ENCODE measurements at places on chromosomes 4 and X.
A peak's percentile ranks its signal among the peaks of the same experiment; 100 is the strongest.

- DNase-seq: no peak
Observed at GRCh38 chr4:121096629-121097028, 24.3 kb upstream of the NDNF start.

DNA sequence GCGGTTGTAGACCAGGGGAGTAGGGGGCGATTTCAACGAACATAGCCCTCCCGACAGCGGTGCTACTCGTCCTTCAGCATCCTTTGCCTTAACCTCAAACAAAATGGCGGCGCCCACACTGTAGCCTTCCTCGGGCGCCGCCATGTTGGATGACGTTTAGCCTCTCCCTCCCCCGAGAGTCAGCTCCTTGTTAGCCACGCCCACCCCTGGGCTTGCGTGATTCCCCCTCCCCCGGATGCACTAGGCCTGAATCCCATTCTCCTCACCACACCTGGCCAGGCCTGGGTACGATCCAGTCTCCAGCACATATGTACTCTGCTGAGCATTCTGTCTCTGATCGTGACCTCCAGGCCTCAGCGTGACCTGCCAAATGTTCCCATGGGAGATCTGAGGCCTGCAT is 49.0 kb upstream of the ZNF157 start:
- DNase-seq: no peak

DNA sequence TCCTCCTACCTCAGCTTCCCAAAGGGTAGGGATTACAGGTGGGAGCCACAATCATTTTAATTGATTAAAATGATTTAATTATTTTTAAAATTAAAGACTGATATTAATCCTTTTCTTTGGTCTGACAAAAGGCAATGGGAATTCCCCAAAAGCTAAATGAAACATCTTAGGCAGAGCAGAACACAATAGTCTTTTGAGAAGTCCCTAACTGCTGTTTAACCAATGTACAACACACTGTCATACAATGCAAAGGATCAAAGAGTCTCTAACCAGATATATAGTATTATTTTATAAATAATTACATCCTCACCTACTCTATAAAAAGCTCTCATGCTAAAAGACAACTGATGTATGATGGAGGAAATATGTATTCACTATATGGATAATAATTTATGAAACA is 47.0 kb downstream of the THAP9 start:
- DNase-seq: no peak

GRCh38 chr4:7444314-7444713 is 9.6 kb upstream of the PSAPL1 start:
- no peak for DNase-seq

DNA sequence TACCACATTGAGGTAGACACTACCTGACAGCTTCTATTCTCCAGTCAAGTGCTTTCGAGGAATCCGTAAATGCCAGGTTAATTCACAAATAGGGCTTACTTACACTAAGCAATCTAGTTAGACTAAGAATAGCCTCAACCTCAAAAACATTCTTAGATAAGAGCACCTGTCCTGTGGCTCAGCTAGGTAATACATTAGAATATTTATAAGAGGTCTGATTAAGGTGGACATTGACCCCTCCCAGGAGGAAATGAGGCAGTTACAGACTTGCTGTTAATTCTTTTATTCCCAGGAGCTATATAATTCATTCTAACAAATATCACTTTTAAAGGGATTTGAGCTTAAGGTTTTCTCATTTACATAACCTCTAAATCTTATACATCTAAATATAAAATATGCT is 758.1 kb downstream of the GRID2 start:
- no peak for DNase-seq

DNA sequence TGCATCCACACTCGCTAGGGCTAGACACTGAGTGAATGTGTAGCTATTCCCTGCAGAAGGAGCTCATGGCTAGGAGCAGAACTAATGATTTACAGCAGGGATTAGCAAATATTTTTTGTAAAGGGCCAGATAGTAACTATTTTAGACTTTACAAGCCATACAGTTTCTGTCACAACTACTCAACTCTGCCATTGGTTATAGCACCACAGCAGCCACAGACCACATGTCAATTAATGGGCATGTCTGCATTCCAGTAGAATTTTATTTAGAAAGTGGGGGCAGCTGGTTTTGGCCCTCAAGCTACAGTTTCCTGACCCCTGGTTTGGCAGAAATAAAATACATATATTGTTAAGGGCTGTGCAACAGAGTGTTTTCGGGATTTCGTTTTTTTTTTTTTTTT is 192.6 kb downstream of the FRMPD4 start:
- no peak for DNase-seq

GRCh38 chrX:65985922-65986588 is 53.8 kb downstream of the VSIG4 start:
- DNase-seq: peak; percentile 59
